ENCODE measurements at places on chromosomes 12 and 14.

GRCh38 chr12:56958422-56958821 lies 1.0 kb upstream of the RDH16 start:
- no peak for DNase-seq

DNA sequence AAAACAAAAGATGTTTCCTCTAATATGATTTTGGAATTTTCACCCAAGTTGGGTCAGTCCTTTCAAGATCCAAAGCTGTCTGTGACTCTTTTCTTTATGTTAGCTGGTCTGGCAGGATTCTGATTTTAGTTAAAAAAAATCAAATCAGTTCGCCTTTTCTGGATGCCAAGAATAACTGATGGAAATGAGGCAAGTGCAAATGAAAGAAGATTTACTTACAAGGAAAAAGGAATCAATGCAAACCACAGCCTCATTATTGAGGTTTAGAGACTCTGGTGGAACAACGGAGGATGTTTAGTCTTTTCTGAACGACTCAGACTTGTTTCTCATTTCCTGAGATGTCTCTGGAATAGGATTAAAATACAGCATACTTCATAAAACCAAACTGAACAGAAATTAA lies 117.0 kb upstream of the DYRK2 start:
- no peak for DNase-seq

GRCh38 chr12:48074266-48074665 lies 31.6 kb downstream of the SENP1 start:
- DNase-seq: no peak

DNA sequence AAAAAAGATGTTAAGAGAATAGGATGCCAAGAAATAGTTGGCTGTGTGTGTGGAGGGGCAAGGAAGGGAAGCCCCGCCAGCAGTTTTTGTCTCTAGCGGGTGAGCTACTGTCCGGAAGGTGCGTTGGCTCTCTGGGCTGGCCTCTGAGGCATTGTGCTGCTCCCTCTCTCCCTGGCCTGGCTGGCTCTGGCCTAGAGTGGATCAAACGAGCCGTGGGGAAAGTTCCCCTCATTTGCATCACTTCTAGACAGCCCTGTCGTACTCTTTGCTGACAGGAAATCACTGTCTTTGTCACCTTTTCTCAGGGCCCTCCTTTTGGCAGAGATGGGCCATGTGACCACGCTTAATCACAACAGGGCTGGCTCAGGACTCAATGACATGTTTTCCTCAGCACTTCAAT lies 236.1 kb upstream of the NPAS3 start:
- DNase-seq: no peak

GRCh38 chr14:104494483-104494882 lies 85.1 kb upstream of the C14orf180 start:
- DNase-seq: no peak
